Fibroblast of the conjunctiva (primary cell): ENCODE measurements at places on chromosomes 6 and 20.

DNA sequence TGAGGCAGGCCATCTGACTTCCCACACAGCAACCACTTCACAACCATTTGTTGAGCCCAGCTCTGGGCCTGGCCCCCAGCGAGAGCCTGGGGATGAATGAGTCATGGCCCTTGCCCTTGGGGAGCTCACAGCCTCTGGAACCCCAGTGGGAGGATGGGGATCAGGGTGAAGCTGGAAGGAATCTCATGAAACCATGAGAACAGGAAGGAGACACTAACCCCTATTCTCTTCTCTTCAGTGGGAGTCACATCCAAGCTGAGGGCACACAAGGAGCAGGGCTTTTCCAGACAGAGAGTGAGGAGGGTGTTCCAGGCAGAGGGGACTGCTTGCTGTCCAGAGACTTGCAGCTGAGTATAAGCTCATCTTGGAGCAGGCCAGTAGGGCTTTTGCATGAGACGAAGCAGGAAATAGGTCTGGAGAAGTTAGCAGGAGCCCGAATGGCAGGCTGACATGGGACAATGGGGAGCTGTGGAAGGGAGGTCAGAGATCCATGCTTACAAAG is 7.5 kb downstream of the FOXS1 start:
- no peak for DNase-seq

DNA sequence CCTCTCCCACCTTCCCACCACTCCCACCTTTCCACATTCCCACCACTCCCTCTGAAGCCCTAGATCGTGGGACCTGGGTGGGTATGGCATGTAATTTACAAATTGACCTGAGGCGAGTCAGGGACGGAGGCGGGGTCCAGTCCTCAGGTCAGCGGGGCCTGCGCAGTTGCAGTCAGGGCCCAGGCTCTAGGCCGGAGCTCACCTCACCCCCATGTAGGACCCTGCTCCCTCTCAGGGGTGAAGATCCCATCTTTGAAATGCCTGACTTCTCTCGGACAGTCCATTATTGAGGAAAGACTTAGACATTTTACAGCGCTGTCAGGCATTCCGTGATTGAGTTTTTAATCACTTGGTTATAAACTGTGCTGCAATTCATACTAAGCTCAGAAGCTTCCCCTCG is 10.5 kb downstream of the THBS2 start:
- DNase-seq: no peak

DNA sequence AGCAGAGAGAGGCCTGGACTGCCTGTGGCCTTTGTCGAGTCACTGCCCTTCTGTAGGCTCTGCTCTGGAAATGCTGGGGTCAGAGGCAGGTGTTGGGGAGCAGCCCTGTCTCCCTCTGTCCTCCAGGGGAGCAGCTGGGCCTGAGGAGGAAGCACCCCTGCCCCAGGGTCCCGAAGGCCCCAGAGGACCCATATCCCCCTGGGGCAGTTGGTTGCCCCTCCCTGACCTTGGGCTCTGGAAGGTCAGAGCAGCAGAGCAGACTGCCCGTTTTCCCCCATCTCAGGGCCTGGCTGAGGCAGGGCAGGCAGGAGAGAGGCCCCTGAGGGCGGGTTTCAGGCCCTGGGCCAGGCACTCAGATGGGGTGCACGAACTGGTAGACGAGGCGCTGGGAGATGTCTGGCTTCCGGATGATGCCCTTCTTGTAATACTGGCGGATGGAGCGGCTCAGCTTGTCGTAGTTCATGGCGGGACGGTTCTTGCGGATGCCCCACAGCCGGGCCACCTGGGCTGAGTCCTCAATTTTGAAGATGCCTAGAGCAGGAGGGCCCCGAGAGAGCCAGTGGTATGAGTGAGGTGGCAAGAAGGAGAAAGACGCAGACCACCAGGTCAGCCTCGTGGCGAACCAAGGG is 18.1 kb downstream of the SPDEF start:
- no peak for DNase-seq

- no peak for DNase-seq
Observed at GRCh38 chr6:166949528-166950442, 6.6 kb downstream of the RNASET2 start.
